ENCODE measurements at places on chromosomes 16 and 17.

GRCh38 chr17:48011405-48012150 lies 26.0 kb downstream of the COPZ2 start:
- peak; percentile 41 for DNase-seq

DNA sequence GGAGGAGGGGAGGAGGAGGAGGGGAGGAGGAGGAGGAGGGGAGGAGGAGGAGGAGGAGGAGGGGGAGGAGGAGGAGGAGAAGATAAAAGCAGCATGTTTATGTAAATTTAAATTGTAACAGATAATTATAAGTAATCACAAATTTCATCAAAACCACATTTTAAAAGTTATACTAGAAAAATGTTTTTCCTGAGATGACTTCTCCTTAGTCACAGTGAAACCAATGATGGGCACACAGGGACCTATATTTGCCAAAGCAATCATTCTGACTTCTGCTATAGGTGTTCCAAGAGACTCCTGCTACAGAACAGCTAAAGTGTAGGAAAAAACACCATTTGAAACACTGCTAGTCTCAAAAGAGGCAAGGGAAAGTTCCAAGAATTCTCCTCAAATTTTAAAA lies 66.4 kb downstream of the CEP95 start:
- DNase-seq, result no peak

GRCh38 chr17:74654742-74655141 lies 31.2 kb upstream of the CD300E start:
- DNase-seq, result no peak

DNA sequence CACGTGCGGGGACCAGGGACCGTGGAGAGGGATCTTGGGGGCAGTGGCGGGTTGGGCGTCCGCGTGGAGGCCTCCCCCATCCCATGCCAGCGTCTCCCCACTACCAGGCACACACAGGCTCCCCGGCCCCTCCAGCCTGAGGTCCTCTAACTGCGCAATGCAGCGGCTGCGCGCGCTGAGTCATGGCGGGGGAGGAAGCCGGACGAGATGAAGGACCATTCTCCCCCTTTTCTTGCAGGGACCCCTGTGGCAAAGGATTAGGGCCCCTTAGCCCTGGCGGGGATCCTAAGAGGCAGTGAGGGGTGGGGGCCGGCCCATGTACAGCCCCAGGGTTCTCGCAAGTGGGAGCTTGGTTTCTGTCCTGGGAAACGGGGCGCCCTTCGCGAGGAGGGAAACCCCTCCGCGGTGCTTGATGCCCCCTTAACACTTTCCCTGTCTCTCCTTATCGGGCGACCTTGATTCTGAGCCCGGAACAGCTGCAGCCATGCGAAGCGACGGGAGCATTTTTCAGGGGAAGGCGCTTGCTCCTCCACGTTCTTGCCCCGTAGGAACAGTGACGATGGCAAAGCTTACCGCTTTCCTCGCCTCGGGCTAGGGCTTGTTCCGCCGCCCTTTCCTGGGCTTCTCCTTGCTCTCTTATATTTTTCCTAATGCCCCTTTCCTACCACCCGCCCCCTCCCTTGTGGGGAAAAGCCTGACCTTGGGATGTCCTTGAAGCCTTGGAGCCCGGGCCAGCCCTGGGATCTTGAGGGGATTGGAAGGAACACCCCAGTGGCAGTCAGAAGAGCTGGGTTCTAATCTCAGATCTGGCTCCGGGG lies 592 bp downstream of the ALDOA start:
- no peak for DNase-seq

DNA sequence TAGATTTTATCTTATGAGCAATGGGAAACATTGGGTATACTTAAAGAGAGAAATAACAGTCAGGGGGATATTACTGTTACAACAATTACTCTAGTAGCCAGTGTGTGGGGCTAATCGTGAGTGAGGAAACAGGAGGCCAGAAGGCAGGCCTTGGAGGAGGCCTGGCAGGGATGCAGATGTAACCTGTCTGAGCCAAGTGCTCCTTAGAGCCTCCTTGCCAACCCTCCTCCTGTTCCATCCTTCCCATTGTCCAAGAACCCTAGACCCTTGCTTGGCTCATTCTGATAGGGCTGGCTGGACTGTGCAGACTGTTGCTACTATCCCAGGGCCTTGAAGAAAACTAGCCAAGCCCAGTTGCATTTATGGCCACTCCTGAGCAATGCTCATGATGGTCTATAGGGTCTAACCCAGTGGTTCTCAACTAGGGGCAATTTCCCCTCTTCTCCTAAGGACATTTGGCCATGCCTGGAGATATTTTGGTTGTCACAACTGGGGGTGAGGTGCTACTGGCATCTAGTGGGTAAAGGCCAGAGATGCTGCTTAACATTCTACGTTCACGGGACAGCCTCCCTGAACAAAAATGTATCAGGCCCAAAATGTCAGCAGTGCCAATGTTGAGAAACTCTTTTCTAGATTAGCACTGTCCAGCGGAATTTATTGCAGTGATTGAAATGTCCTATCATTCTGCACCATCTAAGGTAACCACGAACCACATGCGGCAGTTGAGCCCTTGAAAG lies 24.4 kb upstream of the WSCD1 start:
- no peak for DNase-seq

GRCh38 chr17:49545007-49545660 lies 30.5 kb upstream of the NXPH3 start:
- DNase-seq, result no peak

GRCh38 chr16:79808731-79809130 lies 208.2 kb upstream of the MAF start:
- DNase-seq, result no peak

DNA sequence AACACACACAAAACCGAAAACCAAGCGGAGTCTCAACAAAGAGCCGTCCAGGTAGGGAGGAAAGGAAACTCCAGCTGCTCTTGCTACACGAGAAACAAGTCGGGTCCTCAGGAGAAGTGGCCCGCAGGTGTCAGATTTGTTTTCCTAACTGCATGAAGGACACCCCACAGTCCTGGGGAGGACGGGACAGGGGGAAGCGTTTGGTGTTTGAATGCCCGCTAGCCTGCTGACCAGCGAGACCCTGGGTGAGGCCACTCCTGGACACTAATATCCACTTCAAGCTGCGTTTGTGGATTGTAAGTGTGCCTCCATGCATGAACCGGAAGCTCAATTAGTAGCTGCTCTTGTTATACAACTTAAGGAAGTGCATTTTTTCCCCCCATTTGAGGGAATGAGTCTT lies 299.5 kb downstream of the MAF start:
- DNase-seq, result no peak

All from activated CD4-positive, alpha-beta T cell treated with anti-CD3 and anti-CD28 coated beads, Interleukin-2, amount 50 U/mL, for 4 hours (primary cell).